ENCODE measurements at places on chromosomes 11 and 22. TPM values are rescaled to one million over a fixed set of nuclear protein-coding genes. Genes with fewer than 3 reads are reported as not detected.

DNA sequence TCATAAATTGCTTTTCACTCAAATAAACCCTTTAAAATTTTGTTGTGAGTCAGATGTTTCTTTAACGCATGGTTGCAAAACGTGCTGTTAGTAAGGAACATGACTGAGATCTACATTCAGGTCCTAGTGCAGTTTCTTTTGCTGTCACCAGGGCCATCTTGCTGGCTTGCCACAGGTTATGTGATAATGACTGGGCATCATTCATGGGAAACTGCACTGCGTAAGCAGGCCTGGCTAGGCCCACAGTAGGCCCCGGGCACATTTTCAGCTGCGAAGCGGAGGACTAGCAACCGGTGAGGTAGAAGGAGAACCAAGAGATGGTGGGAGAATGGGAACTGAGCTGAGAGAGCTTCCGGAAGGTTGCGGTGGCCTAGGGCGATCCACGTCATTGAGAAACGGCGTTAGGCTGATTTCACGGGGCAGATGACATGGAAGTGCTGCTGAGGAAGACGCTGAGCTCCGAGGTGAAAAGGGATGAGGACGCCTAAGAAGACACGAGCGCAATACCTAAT is 3.2 kb upstream of the KLHDC7B start:
- DNase-seq: no peak

- DNase-seq: peak; percentile 46
These were observed 452 bp upstream of the ATXN10 start for GRCh38 chr22:45670981-45671782.

DNA sequence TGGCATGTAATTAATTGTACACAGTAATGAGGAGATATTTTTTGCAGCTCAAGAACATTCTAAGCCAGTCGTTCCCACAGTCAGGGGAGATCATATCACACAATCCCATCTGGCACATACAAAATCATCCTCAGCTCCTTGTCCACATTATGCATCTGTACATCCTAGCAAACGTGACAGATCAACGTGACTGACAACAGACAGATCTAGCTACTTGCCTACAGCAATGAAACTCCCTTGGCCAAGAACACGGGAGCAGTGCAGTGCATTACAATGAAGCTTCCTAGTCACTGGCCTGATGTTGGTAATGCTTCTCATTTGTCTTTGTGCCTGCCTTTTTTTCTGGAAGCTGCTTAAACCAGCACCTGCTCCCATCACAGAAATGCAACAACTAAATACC is 24.5 kb upstream of the GUCY1A2 start:
- DNase-seq: no peak

DNA sequence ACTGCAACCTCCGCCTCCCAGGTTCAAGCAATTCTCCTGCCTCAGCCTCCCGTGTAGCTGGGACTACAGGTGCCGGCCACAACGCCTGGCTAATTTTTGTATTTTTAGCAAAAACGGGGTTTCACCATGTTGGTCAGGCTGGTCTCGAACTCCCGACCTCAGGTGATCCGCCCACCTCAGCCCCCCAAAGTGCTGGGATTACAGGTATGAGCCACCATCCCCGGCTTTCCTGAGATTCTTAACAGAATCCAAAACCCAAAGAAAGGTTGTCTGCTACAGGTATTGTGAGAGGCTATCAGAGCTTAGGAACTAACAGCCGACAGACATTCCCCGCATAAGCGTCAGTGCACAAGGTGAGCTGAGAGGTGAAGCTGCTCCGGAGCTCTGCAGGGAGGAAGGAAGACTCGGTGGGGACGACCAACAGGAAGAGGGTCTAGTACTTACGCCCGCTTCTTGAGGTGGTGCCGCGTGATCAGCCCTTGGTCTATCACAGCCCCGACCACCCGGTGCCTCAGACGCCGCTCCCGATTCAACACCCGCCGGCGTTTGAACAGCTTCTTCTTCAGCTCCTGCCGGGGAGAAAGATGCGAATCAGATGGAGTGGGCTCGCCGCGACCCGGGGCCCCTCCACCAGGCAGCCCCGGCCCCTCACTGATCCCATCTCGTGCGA is 470 bp downstream of the C11orf98 start:
- DNase-seq: no peak

DNA sequence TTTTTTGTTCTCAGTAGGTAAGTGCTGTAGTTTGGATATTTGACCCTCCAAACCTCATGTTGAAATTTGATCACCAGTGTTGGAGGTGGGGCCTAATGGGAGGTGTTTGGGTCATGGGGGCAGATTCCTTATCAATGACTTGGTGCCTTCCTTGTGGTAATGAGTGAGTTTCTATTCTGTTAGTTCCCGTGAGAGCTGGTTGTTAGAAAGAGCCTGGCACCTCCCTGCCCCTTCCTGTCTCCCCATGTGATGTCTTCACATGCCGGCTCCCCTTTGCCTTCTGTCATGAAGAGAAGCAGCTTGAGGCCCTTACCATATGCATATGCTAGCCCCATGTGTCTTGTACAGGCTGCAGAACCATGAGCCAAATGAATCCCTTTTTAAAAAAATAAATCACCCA is 138.3 kb downstream of the TMEM135 start:
- DNase-seq: no peak

DNA sequence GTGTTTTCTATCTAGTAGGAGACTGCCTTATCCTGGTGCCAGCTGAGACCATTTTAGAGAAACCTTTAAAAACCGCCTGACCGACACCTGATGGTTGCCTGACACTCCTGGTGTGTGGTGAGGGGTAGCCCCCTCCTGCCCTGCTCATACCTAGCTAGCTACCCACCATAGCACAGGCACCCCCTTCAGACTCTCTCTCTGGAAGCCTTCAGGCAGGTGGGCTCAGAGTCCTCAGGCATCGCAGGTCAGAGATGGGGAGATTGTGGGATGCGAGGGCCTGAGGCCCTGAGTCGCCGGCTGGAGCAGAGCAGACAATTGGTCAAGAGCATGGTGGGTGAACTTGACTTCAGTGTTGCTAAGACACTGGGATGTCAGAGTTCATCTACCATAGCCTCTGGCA is 424.6 kb downstream of the BRD1 start:
- no peak for DNase-seq

DNA sequence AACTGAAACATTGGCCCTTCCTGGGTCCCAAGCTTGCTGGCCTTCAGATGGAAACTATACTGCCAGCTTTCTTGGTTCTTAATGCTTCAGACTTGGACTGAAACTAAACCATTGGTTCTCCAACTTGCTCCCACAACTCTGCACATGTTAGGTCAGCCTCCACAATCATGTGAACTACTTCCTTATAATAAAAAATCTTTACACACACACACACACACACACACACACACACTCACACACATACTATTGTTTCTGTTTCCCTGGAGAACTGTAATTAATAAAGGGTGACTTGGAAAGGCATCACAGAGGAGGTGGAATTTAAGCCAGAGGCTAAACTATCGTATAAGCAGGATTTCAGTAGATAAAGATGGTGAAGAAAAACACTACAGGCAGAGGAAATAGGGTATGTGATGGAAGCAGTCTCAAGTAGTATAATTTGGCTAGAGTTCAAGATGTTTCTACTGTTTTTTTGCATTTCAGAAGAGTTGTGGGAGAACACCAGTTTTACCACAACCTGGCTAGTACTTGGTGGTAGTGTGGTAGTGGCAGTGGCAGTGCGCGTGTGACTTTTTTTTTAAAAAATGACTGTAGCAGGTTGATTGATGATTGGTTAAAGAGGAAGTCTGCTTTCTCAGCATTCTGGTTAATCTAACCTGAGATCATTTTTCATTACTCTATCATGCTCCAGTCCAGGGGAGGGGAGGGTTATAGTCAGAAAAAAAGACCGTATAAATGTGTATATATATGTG is 70.1 kb downstream of the PDE3B start:
- DNase-seq: no peak

GRCh38 chr22:47332246-47332980 is 570.0 kb downstream of the TBC1D22A start:
- DNase-seq: no peak

DNA sequence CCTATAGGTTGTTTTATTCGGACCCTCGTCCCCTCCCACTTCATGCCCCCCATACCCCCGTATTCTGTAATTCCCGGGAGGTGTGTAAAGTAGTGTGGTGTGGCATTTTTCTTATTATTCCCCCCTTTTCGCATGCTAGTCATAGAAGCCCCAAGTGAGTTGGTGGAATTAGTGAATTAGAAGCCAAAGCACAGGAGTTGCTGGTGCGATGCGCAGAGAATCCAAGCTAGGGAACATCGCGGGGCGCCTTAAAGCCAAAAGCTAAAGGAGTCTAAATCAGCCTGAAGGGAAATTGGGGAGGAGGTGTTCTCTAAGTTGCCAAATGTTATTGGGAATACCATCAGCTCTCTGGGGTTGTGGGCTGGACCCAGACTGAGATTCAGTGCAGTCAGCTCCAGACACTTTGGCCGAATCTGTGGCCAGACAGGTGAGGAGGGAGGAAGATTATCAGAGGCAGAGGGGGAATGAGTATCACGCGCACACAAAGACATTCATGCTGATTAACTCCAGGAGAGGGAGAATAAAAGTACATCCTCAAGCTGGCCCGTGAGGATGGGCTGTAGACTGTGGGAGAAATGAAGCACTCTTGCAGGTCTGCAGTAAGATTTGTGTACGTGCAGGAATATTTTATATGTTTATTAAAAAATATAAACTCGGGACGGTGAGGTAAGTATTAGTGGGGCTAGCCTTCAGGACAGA is 102.8 kb upstream of the HSD17B12 start:
- no peak for DNase-seq

KCNJ11 gene
- total RNA-seq: 0.40 TPM

DNA sequence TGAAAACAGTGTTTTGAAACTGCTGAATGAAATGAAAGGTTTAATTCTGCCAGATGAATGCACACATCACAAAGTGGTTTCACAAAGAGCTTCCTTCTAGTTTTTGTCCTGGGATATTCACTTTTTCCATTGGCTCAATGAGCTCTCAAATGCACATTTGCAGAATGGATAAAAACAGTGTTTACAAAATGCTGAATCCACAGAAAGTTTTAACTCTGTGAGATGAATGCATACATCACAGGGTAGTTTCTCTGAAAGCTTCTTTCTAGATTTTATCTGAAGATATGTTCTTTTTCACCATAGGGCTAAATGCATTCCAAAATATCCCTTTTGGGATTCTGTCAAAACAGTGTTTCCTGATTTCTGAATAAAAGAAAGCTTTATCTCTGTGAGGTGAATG is 237.6 kb downstream of the OR4A5 start:
- no peak for DNase-seq

SLC7A4 gene
- 4.8 TPM for total RNA-seq

DNA sequence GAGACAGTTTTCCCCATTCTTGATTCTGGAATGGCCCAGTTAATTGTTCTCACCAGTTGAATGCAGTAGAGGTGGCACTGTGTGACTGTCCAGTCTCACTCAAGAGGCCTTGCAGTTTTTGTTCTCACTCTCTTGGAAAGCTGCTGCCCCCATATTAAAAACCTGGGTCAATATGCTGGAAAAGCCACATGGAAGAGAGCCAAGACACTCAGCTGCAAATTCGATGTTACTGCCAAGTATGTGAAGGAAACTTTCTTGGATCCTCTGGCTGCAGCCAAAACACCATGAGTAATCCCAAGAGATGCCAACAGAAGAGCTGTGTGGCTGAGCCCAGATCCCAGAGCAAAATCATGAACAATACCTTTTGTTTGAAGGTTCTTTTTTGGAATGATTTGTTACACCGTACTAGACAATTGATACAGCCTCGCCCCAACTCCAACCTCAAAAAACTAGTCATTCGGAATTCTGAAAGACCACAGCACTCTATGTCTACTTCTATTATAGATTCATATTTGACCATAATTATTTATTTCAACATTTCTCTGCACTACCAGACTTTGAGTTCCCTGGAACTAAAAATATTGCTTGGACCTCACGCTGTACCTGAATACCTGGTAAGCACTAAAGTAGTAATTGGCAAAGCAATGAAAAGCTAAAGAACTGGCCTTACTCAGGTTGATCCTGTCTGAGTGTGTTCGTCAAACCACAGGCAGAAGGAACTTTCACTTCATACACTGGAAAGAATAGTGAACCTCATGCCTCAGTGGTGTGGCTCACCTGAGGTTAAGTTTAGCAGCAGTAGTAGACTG is 378.8 kb downstream of the ETS1 start:
- peak; percentile 28 for DNase-seq

DNA sequence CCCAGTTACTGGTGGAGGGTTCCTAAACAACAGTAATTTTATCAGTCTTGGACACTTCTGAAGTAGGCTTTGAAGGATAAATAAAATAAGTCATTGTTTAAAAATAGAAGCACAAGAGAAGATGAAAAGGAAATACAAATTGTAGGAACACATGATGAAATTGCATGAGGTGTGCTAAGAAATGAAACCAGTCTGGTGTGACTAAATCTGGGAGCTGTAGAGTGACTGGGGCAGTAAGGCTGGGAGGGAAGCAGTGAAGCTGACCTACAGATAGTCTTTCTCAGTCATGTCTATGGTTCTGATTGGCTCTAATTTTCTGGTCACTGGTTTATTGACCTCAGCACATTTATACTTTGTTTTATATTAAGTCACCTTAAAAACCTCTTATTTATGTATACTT is 139.1 kb downstream of the SLC17A6 start:
- no peak for DNase-seq

CWC15 gene
- total RNA-seq: 62.6 TPM

GRCh38 chr11:61963282-61964057 is 4.0 kb downstream of the FTH1 start:
- DNase-seq: peak; percentile 31

GRCh38 chr22:23012081-23012622 is 58.2 kb upstream of the GNAZ start:
- DNase-seq: no peak

NLRP6 gene
- 0.20 TPM for total RNA-seq

DNA sequence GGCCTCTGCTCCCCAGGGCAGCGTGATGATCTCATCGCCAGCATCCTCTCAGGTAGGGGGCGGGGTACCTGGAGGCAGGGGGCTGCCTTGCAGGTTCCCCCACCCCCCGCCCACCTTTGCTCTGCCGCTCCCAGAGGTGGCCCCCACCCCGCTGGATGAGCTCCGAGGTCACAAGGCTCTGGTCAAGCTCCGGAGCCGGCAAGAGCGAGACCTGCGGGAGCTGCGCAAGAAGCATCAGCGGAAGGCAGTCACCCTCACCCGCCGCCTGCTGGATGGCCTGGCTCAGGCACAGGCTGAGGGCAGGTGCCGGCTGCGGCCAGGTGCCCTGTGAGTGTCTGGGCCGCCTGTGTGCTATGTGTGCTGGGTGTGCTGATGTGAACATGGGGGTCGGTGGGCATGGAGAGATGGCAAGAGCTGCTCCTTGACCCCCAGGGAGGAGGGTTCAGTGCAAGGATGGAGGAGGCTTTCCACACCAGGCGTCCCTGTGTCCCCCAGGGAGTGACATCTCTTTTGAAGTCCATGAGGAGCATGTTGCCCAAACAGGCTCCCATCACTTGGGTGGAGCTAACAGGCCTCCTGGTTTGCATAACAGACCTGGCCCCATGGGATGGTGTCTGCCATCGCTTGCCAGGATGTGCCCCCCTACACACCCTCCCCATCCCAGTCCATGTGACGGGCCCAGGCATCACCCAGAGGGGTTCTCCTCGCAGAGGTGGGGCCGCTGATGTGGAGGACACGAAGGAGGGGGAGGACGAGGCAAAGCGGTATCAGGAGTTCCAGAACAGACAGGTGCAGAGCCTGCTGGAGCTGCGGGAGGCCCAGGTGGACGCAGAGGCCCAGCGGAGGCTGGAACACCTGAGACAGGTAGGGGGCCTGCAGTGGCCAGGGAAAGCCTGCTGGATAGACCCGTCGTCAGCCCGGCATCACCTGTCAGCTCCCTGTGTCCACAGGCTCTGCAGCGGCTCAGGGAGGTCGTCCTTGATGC is 14.1 kb downstream of the PLCB3 start:
- no peak for DNase-seq
